ENCODE measurements at places on chromosomes 3 and 15.
A peak's percentile ranks its signal among the peaks of the same experiment; 100 is the strongest.

GRCh38 chr3:177889652-177890358, 646.4 kb upstream of the KCNMB2 start:
- DNase-seq: no peak

DNA sequence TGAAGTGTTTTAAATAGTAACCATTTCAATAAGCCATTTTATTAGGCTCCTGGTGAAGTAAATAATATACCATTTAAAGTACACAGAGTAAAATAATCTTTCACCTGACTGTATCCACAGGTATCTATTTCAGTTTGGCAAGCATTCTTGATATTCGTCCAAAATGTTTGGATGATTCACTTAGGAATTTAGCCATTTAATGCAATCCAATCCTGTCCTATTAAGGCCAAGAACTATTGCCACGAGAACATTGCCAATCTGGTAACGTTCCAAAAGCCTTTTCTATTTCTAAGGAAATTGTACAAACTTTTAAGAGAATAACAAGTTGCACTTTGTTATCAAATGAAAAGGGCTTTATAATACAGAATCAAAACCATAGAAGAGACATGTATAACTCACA, 209.8 kb upstream of the THRB start:
- no peak for DNase-seq

GRCh38 chr3:142027735-142028134, 121.6 kb downstream of the TFDP2 start:
- no peak for DNase-seq

DNA sequence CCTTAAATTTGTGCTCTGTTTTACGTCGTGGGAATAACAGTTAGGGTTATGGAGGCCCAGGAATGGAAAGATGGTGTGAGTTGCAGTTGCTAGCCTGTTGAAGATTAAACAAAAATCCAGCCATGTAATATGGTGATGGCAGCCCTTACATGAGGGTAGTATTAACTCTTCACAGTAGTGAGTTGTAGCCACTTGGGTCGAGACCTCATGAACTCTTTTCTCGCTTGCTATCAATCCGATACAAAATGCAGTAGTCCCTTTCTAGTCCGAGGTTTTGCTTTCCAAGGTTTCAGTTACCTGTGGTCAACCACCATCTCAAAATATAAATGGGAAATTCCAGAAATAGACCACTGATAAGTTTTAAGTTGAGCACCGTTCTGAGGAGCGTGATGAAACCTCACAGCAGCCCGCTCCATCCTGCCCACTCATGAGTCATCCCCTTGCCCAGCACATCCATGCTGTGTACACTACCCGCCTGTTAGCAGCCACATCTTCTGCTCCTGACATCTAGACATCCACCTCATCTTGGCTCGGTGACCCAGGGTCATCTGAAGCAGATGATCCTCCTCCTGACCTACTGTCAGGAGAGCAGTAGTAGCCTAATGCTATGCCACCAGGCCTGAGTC, 177.9 kb downstream of the CDIN1 start:
- DNase-seq: peak; percentile 23

Data from occipital lobe (tissue), 3 donors.